Activated naive CD8-positive, alpha-beta T cell treated with anti-CD3 and anti-CD28 coated beads, Interleukin-2, amount 10 ng/mL, durations not matched to agents 7 days and 5 days (primary cell): ENCODE measurements at places on chromosomes 6 and 20. TPM values are rescaled to one million over a fixed set of nuclear protein-coding genes. Genes with fewer than 3 reads are reported as not detected.

DNA sequence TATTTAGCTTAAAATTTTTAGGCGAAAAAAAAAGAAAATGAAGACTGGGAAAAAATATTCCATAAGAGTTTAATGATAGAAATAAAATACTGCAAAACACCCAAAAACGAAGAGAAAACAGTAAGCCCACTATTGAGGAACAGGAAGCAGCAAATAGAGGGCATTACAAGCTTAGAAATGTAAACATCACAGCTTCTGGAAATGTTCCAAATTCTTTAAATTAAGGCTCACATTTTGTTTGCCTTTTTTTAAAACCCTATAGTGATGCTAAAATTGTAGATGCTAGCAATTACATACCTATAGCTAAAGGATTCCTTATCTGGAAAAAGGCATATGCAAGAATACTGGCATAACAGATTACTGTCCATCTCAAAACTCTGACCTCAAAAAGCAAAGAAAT lies 248.6 kb downstream of the KHDRBS2 start:
- DNase-seq: no peak

DNA sequence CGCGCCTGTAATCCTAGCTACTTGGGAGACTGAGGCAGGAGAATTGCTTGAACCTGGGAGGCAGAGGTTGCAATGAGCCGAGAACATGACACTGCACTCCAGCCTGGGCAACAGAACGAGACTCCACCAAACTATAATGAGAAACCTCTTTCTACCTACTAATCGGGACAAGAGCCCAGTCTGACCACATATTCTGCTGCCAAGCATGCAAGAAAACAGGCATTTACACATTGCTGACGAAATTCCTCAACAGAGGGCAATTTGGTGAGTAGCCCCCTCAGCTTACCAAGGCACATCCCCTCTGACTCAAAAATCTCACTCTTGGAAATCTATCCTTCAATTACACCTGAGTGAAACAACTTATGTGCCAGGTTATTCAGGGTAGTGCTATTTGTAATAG lies 81.2 kb downstream of the SLC23A2 start:
- no peak for DNase-seq

The TSPO2 gene
- not detected for total RNA-seq

DNA sequence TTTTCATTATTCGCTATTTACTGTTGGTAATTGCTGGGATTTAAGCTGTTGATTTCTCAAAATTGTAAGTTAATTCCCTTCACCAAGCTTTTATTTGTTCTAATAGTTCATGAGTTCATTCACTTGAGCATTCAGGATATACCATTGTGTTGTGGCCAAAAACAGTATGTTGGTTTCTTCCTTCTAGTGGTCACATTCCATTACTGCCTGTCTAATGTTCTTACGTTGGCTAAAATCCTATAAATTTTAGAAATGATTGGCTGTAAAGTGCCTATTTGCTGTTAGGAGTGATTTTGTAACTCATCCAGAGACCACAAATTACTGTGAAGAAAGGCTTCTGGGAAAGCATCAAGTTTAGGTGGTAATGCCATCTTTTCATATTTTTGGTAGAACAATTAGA lies 76.3 kb downstream of the FARS2 start:
- no peak for DNase-seq

DNA sequence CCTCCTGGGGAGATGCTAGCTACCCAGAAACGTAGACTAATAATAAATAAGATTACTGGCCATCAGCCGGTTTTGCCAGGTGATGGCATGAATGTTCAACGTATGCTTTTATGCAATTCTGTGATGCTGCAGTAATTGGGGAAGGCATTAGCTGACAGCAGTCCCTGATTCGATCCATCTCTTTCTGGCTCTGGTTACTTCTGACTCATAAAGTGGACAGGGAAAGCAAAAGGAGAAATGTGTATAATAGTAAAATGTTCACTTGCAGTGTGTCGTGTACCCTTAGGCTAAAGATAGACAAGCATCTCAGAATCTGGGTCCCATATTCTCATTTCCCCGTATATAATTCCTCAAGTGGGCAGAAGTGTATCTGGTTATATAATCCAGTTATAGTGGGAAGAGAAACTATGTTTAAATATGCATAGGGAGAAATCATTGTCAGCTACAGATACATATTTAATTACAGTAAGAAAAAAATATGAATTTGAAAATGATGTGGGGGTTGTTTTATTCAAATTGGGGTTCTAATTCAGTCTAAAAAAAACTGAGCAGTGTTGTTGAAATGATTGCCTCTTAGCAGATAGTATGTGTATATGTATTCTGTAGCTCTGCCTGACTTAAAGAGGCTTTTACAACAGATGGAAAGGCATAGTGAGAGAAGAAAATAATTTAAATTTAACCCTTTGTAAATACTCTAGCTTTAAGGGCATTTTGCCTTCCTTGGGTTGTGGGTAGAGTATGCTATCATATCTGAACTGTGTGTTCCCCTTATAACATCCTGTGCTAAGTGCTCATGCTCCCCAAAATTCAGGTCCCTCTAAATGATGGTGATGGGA lies 40.6 kb downstream of the DOK5 start:
- no peak for DNase-seq

DNA sequence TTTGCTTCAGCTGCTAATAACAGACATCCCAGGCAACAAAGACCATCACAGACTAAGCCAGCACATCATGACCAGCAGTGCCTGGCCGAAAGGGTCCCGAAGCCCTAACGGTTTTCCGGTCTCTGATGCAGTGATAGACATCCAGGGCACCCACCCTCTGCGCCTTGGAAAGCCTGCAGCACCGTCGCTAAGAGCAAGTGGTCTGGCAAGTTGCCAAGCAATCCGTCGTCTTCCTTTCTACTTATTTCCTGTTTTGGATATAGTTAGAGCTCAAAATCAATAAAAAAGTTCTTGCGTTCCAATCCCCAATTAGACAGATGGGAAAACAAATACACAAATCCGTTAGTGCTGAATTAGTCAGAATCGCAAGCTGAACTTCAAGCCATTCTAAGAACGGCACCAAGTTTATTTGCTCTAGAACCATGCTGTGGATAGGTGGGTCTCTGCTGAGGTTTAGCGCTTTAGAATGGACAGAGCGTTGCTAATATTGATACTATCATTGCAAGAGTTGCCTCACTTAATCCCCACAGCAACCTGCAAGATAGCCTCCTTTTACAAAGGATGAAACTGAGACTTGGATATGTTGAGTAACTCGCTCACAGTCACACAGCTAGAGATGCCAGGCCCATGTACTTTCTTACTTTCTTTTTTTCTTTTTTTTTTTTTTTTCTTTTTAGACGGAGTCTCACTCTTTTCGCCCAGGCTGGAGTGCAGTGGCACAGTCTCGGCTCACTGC lies 163.3 kb upstream of the SNX9 start:
- no peak for DNase-seq

The PAX1 gene
- not detected for total RNA-seq

The IL20RA gene
- total RNA-seq: not detected

GRCh38 chr6:105482921-105483320 lies 80.0 kb upstream of the PREP start:
- no peak for DNase-seq

- no peak for DNase-seq
Observed at GRCh38 chr20:21089391-21089790, 16.8 kb downstream of the LINC00237 start.

GRCh38 chr20:4193069-4193452 lies 177.7 kb upstream of the RNF24 start:
- DNase-seq: no peak

The RSPH4A gene
- 0.14 TPM for total RNA-seq

DNA sequence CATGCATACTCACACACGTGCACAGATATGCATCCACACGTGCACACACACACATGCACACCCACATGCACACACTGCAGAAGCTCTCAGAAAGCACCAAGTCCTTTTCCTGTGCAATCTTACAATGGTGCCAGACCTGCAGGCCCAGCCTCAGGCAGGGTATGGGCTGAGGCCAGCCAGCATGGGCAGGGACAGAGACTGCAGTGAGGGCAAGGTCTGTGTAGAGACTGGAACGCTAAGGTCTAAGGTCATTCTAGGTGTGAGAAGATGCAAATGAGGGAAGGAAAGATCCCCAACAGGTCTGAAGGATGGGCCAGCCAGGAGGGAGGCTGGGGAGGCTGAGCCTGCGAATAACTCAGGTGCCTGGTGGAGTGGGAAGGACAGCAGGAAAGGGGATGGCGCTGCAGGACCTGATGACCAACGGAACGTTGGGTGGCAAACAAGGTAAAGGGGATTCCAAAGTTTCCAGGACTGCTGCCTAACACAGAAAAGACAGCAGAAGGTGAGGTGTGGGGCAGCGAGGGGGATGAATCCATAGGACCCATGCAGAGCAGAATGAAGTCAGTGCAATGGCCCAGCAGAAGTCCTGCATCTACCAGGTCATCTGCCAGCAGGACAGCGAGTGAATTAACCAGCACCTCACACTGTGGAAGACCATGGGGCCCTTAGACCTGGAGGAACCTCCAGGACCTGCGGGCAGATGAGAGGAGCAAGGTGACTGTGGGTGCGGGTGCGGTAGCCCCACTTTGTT lies 67.0 kb downstream of the ABHD12 start:
- no peak for DNase-seq

- DNase-seq: no peak
Observed at GRCh38 chr20:63891061-63892002, 3.6 kb upstream of the DNAJC5 start.

- peak; percentile 41 for DNase-seq
Observed at GRCh38 chr20:44326391-44327159, 10.3 kb upstream of the R3HDML start.

DNA sequence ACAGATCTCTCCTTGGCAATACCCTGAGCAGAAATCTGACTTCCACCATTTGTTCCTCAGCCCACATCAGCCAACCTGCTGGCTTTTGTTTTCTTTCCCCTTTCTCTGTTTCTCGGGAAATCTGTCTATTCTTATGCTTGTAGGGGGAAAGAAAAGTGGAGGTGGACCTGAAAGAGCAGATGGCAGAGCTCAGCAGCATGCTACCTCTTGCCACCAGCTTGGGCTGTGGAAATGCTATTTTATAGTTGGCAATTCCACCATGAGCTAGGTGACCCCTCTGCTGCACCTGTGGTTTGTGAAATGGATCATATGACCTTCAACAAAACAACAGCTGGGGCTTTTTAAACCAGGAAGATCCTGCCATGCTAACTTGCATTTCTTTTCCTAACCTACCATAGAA lies 6.8 kb upstream of the SPATS1 start:
- DNase-seq: no peak
